ENCODE measurements at places on chromosomes 5 and 9. TPM values are rescaled to one million over a fixed set of nuclear protein-coding genes. Genes with fewer than 3 reads are reported as not detected.

DNA sequence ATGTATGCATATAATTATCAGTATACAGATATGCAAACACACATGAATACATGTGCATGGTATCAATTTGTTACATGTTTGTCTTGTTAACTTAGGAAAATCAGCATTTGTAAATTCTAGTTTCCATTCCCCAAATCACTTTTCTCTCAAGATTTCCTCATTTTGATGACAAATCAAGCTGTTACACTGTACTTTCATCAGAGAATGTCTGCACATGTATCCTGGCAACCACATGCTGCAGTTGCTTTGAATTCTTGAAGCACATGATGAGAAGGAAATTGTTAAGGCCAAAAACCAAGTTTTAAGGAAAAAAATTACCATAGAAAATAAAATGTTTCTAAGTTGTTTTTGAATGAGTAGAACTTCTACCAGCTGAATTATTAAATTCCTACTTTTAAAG is 1834.5 kb downstream of the EFNA5 start:
- DNase-seq: peak; percentile 3
- no peak overlapping the region for H3K4me3 ChIP-seq
- H3K36me3 ChIP-seq: no peaks in the 10 kb centered on the region

- no peak for DNase-seq
- H3K27me3 ChIP-seq: no peaks in the 10 kb centered on the region
- H3K36me3 ChIP-seq: no peaks in the 10 kb centered on the region
Observed at GRCh38 chr9:82122731-82123130, 134.2 kb downstream of the SPATA31D1 start.

DNA sequence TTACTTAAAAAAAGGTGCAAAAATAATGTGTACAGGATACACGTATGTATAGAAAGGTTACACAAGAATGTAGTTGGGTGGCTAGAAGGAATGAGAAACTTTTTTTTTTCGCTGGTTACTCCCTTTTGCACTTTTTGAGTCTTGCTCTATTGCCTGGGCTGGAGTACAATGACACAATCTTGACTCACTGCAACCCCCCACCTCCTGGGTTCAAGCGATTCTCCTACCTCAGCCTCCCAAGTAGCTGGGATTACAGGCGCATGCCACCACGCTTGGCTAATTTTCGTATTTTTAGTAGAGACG is 15.8 kb downstream of the FBXW11 start:
- no peak overlapping the region for H3K27ac ChIP-seq
- no peak overlapping the region for H3K4me3 ChIP-seq
- DNase-seq: no peak
- H3K27me3 ChIP-seq: no peaks in the 10 kb centered on the region

GRCh38 chr5:7533941-7534340 is 138.0 kb downstream of the ADCY2 start:
- H3K27ac ChIP-seq: no peak overlapping the region
- H3K27me3 ChIP-seq: no peaks in the 10 kb centered on the region
- DNase-seq: no peak
- H3K4me3 ChIP-seq: no peak overlapping the region
- H3K36me3 ChIP-seq: no peaks in the 10 kb centered on the region

GRCh38 chr5:150473673-150474358 is 24.3 kb upstream of the RPS14 start:
- H3K36me3 ChIP-seq: no peaks in the 10 kb centered on the region
- DNase-seq: no peak
- H3K4me3 ChIP-seq: no peak overlapping the region
- H3K27me3 ChIP-seq: no peaks in the 10 kb centered on the region
- no peak overlapping the region for H3K27ac ChIP-seq
- H3K4me1 ChIP-seq: no peaks in the 10 kb centered on the region

- H3K27ac ChIP-seq: no peak overlapping the region
- no peaks in the 10 kb centered on the region for H3K36me3 ChIP-seq
- no peak for DNase-seq
- no peaks in the 10 kb centered on the region for H3K4me1 ChIP-seq
- no peaks in the 10 kb centered on the region for H3K27me3 ChIP-seq
Observed at GRCh38 chr9:32596096-32596865, 23.3 kb upstream of the NDUFB6 start.

- no peaks in the 10 kb centered on the region for H3K36me3 ChIP-seq
- H3K4me1 ChIP-seq: no peaks in the 10 kb centered on the region
- H3K27me3 ChIP-seq: no peaks in the 10 kb centered on the region
- no peak overlapping the region for H3K27ac ChIP-seq
- H3K4me3 ChIP-seq: no peak overlapping the region
Observed at GRCh38 chr9:72092820-72093219, 32.4 kb upstream of the C9orf57 start.

- H3K4me1 ChIP-seq: no peaks in the 10 kb centered on the region
- H3K36me3 ChIP-seq: no peaks in the 10 kb centered on the region
- no peak overlapping the region for H3K27ac ChIP-seq
- no peak overlapping the region for H3K4me3 ChIP-seq
- no peak for DNase-seq
- H3K27me3 ChIP-seq: no peaks in the 10 kb centered on the region
Observed at GRCh38 chr5:84028093-84028492, 307.4 kb upstream of the HAPLN1 start.

DNA sequence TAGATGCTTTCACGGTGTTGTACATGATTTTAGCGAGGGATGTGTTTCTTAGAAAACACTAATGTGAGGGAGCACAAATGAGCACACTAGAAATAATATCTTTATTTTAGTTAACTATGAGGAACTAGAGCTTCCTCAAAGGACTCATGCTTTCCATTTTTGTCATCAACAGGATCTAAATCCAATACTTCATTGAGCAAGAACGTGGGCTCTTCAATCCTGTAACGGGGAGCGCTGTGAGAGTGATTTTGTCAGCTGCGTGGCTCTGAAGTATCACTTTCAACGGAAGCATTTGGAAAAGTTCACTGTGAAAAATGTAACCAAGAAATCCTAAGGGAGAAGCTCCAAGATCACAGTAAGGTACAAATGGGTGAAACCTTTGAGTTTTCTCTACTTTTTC is 93.2 kb downstream of the LIX1 start:
- no peak overlapping the region for H3K27ac ChIP-seq
- H3K4me3 ChIP-seq: no peak overlapping the region
- no peak for DNase-seq

DNA sequence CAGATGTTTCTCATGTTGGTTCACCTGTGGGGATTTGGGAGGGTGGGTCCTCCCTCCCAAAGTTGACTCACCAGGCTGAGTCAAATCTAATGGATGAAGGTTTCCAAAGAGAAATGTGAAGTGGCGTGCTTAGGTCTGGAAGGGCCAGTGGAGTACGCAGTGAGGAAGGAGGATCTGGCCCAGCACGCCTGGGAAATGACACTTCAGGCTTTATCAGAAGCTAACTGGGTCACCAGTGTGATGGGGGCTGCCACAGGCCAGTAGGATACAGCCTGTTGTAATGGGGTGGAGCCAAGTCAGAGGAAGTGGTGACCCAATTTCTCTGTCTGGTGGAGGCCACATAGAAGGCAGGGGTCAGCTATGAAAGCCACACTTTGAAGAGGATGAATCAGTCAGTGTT is 18.0 kb downstream of the POLR1E start:
- no peak for DNase-seq
- no peaks in the 10 kb centered on the region for H3K27me3 ChIP-seq
- no peak overlapping the region for H3K4me3 ChIP-seq
- peaks cover 88% of the 10 kb centered on the region for H3K36me3 ChIP-seq
- no peak overlapping the region for H3K27ac ChIP-seq

- H3K36me3 ChIP-seq: no peaks in the 10 kb centered on the region
- H3K4me3 ChIP-seq: no peak overlapping the region
Observed at GRCh38 chr5:34685485-34686165, 29.5 kb downstream of the RAI14 start.

DNA sequence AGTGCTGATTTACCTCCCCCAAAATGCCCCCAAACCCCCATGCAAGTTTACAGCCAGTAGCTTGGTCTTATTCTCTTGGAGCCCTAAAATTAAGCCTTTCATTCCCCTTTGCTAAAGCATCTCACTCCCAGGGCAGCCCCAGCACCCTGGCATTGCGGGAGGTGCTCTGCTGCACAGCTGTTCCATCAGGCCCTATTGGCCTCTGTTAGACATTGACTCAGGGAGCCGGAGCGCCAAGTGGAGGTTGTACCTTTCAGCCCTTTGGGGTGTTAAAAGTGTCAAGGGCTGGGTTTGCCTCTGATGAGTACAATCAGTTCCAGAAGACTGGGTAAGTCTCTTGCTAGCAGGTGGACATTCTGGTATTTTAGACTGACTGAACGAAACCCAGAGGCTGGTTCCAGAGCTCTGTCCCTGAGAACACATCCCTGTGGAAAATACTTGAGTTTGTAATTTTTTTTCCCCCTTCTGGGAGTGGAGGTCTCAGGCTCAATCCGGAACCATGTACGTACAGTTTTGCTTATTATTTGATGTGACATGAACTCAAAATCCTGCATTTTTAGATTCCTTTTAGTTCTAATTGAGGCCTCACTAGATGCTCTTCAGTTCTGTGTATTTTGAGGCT is 102.4 kb downstream of the UBE2R2 start:
- DNase-seq: no peak
- H3K36me3 ChIP-seq: peaks cover 89% of the 10 kb centered on the region
- H3K4me3 ChIP-seq: no peak overlapping the region
- H3K27me3 ChIP-seq: no peaks in the 10 kb centered on the region
- H3K4me1 ChIP-seq: peaks cover 18% of the 10 kb centered on the region

DNA sequence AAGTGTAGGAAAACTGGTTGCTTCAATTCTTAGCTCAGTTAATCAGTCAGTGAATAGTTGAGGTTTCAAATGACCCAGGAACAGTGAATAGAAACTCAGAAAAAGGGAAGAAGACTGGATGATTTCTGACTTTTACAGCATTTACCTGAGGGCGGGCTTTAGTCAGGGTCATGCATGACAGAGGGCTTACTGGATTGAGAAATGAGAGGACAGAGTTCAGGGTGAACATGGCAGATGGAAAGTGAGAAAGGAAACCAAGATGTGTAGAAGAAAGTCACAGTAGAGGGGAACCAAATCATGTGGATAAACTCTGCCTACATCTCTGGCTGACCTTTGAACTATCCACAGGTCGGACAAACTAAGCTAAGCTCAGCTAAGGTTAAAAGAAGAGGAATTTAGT is 596.0 kb downstream of the SEMA5A start:
- no peaks in the 10 kb centered on the region for H3K27me3 ChIP-seq
- no peaks in the 10 kb centered on the region for H3K36me3 ChIP-seq
- no peak overlapping the region for H3K4me3 ChIP-seq
- H3K27ac ChIP-seq: no peak overlapping the region
- DNase-seq: no peak

DNA sequence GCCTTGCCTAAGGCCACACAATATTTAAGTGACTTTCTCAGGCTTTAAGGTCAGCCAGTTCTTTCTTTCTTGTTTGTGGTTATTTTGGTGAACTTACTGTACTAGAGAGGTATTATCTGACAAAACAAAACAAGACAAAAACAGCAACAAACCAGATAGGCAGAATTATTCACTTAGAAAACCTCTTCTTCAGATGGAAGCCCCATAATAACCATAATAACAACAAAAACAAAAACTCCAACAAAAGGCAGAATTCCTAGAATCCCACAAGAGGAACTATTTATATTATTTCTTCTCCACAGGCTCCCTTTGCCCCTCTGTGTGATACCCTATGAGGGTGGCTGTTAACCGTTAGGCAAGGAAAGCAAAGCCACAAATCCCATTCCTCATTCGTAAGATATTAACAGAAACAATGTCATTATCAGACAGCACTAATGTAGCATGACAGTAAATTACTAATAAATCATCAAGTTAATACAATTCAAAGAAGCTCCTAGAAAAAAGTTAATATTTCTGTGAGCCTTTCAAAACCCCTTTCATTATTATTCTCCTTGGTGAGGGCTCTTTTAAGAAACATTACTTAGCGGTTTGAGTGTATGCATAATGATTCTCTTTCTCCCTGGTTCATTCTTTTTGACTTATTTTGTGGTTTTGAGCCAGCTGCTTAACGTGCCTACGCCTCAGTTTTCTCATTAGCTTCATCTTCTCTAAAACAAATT is 274.9 kb downstream of the EFNA5 start:
- no peak overlapping the region for H3K27ac ChIP-seq
- no peaks in the 10 kb centered on the region for H3K27me3 ChIP-seq
- no peak overlapping the region for H3K4me3 ChIP-seq

DNA sequence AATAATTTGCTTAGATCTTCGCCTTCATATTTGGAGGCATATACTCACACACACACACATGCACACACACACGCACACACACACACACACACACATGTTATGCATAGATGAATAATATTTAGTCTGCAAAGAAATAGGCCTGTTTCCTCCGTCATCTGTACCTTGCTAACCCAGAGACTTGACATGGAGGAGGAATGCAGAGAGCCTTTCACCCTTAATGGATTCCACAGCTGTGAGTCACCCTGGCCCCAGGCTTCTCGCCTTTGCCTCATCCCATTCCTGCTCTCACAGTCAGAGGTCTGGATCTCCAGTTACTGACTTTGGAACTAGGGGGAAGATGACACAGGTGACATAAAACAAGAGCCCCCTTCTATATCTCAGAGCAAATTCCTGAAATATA is 29.7 kb downstream of the ZNF462 start:
- H3K4me1 ChIP-seq: no peaks in the 10 kb centered on the region
- DNase-seq: no peak
- no peak overlapping the region for H3K4me3 ChIP-seq

- H3K27ac ChIP-seq: peak overlapping the region; percentile 91
- H3K27me3 ChIP-seq: no peaks in the 10 kb centered on the region
- peak; percentile 47 for DNase-seq
- H3K4me3 ChIP-seq: no peak overlapping the region
Observed at GRCh38 chr9:113579283-113580040, 115.9 kb downstream of the RGS3 start.

- H3K4me1 ChIP-seq: no peaks in the 10 kb centered on the region
- no peaks in the 10 kb centered on the region for H3K27me3 ChIP-seq
Observed at GRCh38 chr9:84857211-84857610, 187.7 kb downstream of the NTRK2 start.

- no peak overlapping the region for H3K27ac ChIP-seq
- no peaks in the 10 kb centered on the region for H3K27me3 ChIP-seq
- DNase-seq: no peak
- H3K36me3 ChIP-seq: no peaks in the 10 kb centered on the region
- H3K4me1 ChIP-seq: no peaks in the 10 kb centered on the region
- H3K4me3 ChIP-seq: no peak overlapping the region
Observed at GRCh38 chr9:25939126-25939525, 260.9 kb upstream of the TUSC1 start.

UGT3A1 gene
- total RNA-seq: not detected

ANKRD33B gene
- 3.7 TPM for total RNA-seq

SV2C gene
- not detected for total RNA-seq

TMEFF1 gene
- total RNA-seq: not detected

CER1 gene
- total RNA-seq: not detected

NMUR2 gene
- total RNA-seq: 0.37 TPM

ASS1 gene
- 54.5 TPM for total RNA-seq

LRRC19 gene
- 4.3 TPM for total RNA-seq

ZNG1C gene
- 8.0 TPM for total RNA-seq

PPIC gene
- 10.5 TPM for total RNA-seq

TSLP gene
- not detected for total RNA-seq

All from stomach (tissue), 19 donors.